ENCODE measurements at places on chromosomes 2 and 18.

DNA sequence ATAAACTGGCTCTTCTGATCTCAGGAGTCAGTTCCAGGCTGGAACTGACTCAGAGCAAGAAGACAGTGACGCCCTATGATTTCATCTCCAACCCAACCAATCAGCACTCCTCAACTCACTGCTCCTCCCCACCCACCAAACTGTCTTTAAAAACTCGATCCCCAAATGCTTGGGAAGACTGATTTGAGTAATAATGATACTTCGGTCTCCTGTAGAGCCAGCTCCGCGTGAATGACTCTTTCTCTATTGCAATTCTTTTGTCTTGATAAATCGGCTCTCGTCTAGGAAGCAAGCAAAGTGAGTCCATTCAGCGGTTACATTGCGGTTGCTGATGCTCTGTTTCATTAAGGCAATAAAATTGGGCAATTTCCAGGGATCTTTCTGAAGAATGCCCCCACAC, 1025.3 kb upstream of the CNTNAP5 start:
- DNase-seq = no peak

GRCh38 chr18:52394602-52395001, 54.6 kb downstream of the DCC start:
- DNase-seq = no peak

DNA sequence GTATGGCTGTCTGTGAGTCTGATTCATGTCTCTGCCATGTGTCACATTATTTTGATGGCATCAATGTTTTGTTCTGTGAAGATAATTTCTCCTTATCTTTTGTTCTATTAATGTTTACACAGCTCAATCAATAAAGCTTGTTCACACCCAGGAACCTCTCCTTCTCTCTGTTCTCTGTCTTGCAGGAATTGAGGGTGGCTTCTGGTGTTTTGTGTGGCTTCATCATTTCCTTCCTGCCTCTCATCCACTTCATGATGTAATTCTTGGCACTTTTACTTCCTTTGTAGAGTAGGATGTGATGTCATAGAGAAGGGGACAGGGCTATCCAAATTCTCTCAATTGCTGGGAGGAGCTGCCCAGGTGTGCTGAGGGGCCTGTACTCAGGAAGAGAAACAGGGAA, 27.2 kb downstream of the ASXL3 start:
- DNase-seq = no peak

GRCh38 chr18:43588838-43589237, 311.5 kb upstream of the SYT4 start:
- DNase-seq = no peak

GRCh38 chr2:28356095-28356911, 36.4 kb upstream of the FOSL2 start:
- DNase-seq = no peak

DNA sequence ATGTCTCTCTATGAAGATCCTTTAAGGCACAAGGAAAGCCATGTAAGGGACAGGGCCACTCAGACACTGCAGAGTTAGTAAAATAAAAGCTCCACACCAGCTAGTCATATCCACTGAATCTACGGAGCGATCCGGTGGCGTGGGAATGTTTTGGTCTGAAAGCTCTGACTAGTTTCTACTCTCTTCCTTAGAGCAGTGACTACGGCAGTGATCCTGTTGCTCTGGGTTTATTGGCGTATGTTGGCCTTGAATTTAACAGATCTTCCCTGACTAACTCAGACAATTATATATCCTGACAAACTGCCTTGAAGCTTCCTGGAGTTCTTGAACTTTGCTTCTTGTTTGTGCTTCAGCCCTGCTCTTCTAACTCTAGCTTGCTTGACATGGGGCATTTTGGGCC, 115.3 kb upstream of the FZD5 start:
- DNase-seq = no peak

DNA sequence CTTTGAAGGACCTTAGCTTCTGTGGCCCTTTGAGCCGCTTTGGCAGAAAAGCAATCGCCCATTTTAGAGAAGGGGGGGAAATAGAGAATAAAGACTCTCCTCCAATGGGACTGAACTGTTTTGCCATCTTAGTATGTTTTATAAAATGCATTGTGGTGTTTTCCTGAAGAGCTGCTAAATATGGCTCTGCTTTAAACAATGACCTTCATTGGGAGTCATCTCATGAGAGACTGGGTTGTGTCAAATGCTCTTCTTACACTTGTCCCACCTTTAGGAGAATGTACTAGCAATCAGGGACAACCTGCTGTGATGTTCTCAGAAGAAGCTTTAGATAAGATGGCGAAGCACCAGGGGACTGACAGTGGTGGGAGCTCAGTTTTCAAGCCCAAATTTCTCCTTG, 418.9 kb upstream of the POU3F3 start:
- no peak for DNase-seq

DNA sequence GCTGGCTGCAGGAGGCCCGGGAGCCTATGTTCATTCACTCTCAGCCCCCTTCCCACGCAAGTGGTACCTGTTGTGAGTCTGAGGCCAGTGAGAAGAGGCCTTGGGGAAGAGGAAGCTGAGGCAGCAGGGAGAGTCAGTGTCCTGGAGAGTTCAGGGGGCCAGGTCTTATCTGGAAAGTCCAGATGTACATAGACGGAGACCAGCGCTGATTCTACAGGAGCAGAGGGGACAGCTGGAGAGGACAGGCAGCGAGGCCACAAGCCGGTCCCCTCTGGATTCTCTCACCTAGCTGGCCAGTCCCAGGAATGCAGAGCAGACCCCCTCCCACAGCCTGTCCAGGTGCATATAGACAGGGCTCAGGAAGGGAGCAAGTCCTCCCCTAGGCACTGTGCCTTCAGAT, 29.1 kb upstream of the SELENOI start:
- DNase-seq = no peak

All from inflammatory macrophage treated with lipopolysaccharide for 1 hour (primary cell).